CD8-positive, alpha-beta memory T cell (primary cell): ENCODE measurements at places on chromosomes 3 and 15. TPM values are rescaled to one million over a fixed set of nuclear protein-coding genes. Genes with fewer than 3 reads are reported as not detected.

Gene CLK3
- total RNA-seq: 96.8 TPM

GRCh38 chr15:74217907-74218885 lies 15.6 kb upstream of the STRA6 start:
- H3K27ac ChIP-seq: no peak overlapping the region
- H3K27me3 ChIP-seq: no peaks in the 10 kb centered on the region
- no peaks in the 10 kb centered on the region for H3K4me1 ChIP-seq
- DNase-seq: no peak

DNA sequence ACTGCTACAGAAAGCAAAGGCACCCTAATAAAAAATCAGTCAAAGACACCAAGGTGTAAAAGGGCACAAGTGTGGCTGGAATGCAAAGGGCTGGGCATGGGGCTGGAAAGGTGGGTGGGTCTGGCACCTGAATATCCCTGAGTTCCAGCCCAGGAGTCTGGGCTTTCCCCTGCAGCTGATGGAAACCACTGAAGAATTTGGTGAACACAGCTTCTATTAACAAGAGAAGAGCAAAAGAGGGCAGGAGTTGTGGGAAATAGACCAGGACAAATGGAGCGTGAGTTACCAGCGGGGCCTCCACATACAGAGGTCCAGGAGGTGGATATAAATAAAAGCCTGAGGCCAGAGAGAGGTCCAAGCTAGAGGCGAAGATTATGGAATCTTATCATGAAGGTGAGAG lies 45.1 kb upstream of the TPM1 start:
- no peaks in the 10 kb centered on the region for H3K4me1 ChIP-seq
- H3K27ac ChIP-seq: no peak overlapping the region

DNA sequence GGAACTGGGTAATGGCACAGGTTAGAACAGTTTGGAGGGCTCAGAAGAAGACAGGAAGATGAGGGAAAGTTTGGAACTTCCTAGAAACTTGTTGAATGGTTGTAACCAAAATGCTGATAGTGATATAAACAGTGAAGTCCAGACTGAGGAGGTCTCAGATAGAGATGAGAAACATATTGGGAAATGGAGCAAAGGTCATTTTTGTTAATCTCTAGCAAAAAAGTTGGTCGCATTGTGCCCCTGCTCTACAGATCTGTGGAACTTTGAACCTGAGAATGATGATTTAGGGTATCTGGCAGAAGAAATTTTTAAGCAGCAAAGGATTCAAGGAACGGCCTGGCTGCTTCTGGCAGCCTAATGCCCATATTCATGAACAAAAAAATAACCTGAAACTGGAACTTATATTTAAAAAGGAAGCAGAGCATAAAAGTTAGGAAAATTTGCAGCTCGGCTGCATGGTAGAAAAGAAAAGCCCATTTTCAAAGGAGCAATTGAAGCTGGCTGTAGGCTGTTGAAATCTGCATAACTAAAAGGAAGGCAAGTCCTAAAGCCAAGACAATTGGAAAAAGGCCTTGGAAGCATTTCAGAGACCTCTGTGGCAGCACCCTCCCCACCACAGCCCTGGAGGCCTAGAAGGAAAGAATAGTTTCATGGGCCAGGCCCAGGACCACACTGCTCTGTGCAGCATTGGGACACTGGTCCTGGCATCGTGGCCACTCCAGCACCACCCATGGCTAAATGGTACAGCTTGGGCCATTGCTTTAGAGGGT lies 182.6 kb upstream of the CD96 start:
- H3K4me1 ChIP-seq: no peaks in the 10 kb centered on the region
- no peaks in the 10 kb centered on the region for H3K27me3 ChIP-seq
- no peak for DNase-seq
- H3K27ac ChIP-seq: no peak overlapping the region
- no peak overlapping the region for H3K4me3 ChIP-seq

Gene SCAANT1
- not detected for total RNA-seq

DNA sequence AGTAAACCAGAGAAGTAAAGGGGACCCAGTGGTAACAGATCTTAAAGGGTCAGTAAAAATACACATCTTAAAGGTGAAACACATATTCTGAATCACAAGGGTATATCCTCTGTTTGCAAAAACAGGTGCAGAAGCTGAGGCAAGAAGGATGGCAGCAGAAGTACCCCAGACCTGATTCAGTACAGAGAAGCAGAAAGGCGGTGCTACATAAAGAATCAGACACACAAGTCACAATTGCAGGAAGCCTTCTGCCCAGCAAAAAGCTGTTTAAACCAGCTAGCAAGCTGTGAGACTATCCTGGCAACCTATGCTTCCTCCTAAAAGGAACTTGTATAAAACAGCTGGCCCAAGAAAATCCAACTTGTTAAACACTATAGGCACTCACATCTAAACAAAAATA lies 49.4 kb downstream of the ZNF280D start:
- no peaks in the 10 kb centered on the region for H3K36me3 ChIP-seq
- H3K4me1 ChIP-seq: no peaks in the 10 kb centered on the region
- H3K4me3 ChIP-seq: no peak overlapping the region
- no peak for DNase-seq

DNA sequence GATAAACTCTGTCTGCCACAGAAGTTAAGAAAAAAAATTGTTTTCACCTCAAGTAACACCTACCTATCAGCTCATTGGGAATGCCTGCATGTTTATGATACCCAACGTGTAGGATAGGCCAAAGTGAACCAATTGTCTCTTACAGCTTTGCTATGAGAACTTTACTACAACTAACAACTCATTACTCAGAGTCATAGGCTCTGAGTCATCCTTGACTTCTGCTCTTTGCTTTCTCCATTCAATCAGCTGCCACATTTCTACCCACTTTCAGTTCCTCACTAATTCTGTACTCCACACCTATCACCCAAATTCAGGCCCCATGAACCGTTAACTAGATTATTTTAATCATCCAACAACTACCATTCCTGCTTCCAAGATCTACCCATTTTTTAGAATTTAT lies 843.9 kb downstream of the TUSC7 start:
- DNase-seq: no peak
- H3K27ac ChIP-seq: no peak overlapping the region
- H3K4me1 ChIP-seq: no peaks in the 10 kb centered on the region
- no peaks in the 10 kb centered on the region for H3K27me3 ChIP-seq

GRCh38 chr15:89852342-89852995 lies 37.8 kb upstream of the ANPEP start:
- H3K27me3 ChIP-seq: no peaks in the 10 kb centered on the region
- H3K4me1 ChIP-seq: no peaks in the 10 kb centered on the region
- no peaks in the 10 kb centered on the region for H3K36me3 ChIP-seq

- no peak overlapping the region for H3K4me3 ChIP-seq
- H3K4me1 ChIP-seq: no peaks in the 10 kb centered on the region
- no peaks in the 10 kb centered on the region for H3K27me3 ChIP-seq
- no peak for DNase-seq
- H3K36me3 ChIP-seq: no peaks in the 10 kb centered on the region
Observed at GRCh38 chr3:185717121-185717520, 107.7 kb downstream of the IGF2BP2 start.

DNA sequence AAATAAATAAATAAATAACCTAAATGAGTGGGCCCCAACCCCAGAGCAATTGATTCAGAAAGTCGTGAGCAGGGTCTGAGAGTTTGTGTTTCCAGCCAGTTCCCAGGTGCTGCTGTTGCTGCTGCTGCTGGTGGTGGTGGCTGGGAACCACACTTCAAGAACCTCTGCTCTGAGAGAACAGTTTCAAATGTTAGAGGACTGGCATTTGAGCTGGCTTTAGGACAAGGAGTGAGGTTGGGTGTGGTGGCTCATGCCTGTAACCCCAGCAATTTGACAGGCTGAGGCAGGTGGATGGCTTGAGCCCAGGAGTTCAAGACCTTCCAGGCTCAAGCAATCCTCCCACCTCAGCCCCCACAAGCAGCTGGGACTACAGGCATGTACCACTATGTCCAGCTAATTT lies 123.1 kb upstream of the UBE2E1 start:
- no peaks in the 10 kb centered on the region for H3K36me3 ChIP-seq
- DNase-seq: no peak

GRCh38 chr15:61130950-61131942 lies 97.9 kb downstream of the RORA start:
- no peaks in the 10 kb centered on the region for H3K4me1 ChIP-seq
- no peak overlapping the region for H3K27ac ChIP-seq
- H3K36me3 ChIP-seq: no peaks in the 10 kb centered on the region
- no peak overlapping the region for H3K4me3 ChIP-seq

DNA sequence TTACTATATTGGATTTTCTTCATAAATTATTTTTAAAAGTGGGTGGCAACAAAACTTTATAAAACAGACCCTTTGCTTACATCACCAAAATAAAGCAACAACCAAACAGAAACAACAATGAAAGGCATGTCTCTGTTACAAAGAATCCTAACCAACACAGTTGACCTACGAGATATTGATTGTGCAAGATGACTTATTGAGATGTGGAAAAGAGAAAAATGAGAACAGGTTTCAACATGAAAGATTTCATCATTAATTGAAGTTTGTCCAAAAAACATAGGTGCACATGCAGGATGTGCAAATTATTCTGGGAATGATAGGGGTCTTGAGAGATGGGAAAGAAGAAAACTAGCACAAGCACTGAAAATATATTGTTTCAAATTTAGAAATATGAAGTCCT lies 9.0 kb downstream of the GMNC start:
- no peak for DNase-seq
- H3K4me1 ChIP-seq: no peaks in the 10 kb centered on the region
- H3K27ac ChIP-seq: no peak overlapping the region
- no peaks in the 10 kb centered on the region for H3K27me3 ChIP-seq
- no peaks in the 10 kb centered on the region for H3K36me3 ChIP-seq
